ENCODE measurements at places on chromosomes 3 and 15.

DNA sequence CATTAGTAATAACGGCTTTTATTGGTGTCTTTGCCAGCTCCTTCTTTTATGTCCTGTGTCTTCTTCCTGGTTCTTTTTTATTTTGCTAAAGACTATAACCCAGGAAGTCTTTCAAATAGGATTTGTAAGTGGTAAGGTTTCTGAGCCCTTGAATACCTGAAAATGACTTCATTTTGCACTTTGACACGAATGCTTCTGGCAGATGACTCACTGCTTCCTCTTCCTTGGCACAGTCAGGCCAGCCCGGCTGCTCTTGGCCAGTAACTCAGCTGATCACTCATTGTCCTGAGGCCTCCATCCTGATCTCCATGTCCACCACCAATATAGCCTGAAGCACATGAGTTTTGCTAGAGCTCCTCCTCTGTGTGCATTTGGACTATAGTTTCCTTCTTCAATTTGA, 48.7 kb upstream of the NR2E3 start:
- peak; percentile 62 for DNase-seq

GRCh38 chr3:158713094-158713499, 19.2 kb downstream of the RARRES1 start:
- no peak for DNase-seq

DNA sequence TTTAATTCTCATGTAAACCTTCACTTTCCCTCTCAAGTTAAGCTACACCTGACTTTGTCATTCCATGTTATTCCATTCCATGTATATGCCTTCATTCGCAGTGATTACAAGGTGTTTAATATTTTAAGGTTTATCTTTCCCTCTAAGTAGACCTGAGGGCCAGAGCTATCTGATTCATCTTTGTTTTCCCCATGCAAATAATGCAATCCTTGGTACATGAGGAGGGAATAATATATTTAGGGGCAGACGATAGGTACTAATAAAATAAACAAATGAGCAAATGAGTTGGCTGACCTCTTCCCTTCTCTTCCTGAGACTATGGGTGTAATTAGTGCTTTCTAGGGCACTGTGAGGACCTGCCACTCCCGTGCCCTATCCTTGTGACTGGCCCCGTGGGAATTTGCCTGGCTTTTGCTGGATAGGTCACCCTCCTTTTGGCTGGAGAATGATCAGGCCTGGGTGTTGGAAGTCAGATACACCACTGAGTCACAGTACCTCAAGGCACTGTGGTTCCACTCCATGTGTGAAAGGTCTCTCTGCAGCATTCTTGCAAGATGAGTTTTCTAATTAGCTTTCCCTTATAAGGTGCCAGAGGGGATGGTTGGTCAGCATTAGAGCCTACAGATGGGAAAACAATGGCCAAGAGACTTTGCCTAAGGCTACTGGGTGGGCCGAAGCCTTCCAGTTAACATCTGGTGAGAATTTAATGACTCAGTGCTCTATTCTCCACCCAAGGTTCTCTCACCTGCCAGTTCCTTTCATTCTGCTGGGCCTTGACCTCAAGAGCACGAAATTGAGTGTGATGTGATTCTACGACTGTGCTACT, 183.2 kb downstream of the P3H2 start:
- peak; percentile 97 for DNase-seq

DNA sequence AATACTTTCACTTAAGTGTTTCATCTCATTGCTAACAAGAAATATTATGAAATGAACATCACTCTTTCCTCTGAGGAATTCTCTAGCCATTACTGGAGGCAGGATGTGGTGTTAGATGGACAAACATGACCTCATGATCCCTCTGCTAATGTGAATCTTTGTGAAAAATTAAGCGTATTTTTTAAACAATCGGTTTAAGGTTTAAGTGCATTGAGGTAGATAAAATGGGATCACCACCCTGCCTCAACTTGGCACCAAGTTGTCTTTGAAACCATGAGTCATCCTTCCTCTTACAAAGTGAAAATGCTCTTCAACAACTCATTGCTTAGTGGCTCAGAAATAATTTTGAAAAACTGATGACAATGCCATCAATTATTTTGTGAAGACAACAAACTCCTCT, 76.0 kb upstream of the DCBLD2 start:
- peak; percentile 63 for DNase-seq

GRCh38 chr3:24340966-24341365, 153.7 kb downstream of the THRB start:
- no peak for DNase-seq

DNA sequence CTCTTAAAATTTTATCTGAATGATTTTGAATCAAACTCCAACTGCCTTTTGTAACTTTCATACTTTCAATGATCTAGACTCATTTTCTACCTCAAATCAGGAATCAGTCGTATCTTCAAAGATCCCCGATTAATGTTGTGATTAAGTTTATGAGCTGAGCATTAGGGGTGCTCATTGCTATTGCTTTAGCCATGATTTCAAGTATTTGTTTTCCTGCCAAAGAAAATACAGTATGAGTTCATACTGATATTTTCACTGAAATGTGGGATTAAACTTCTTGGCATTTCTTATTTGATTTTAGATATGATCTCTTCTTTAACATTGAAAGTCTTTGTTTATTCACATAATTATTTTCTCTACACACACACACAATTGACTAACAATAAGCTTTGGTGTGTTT, 785.6 kb downstream of the NTRK3 start:
- DNase-seq, result no peak

DNA sequence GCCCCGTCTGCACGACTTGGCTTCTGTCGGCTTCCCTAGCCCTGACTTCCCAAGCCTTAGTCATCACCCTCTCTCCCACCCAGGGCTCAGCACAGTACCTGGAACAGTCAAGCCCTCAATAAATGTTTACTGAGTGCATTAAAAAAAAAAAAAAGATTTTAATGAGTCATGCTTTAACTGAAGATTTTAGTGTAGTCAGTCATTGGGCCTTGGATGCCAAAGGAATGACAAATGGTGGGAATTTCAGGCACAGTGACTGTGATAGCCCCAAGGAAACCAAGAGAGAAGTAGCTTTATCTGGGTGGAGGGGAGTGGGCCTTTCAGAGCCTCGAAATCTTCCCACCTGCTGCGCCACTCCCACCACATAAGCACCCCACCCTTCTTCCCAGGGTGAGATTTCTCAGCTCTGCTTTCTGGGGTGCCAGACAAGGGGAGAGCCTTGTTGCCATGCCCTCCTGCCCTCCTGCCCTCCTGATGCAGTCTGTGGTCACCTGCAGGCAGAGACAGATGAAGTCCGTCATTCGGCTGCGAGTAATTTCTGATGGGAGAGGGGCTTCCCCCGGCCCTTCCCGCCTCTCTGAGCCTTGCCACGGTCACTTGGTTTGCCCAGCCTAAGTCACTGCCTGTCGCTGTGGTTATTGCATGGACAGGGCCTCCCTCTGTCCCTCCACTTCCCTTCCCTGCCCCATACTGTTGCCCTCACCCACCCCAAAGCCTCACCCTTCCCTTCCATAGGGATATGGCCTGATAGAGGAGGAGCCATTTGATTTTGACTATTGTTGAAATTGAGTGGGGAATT, 41.8 kb downstream of the SMAD3 start:
- peak; percentile 98 for DNase-seq

DNA sequence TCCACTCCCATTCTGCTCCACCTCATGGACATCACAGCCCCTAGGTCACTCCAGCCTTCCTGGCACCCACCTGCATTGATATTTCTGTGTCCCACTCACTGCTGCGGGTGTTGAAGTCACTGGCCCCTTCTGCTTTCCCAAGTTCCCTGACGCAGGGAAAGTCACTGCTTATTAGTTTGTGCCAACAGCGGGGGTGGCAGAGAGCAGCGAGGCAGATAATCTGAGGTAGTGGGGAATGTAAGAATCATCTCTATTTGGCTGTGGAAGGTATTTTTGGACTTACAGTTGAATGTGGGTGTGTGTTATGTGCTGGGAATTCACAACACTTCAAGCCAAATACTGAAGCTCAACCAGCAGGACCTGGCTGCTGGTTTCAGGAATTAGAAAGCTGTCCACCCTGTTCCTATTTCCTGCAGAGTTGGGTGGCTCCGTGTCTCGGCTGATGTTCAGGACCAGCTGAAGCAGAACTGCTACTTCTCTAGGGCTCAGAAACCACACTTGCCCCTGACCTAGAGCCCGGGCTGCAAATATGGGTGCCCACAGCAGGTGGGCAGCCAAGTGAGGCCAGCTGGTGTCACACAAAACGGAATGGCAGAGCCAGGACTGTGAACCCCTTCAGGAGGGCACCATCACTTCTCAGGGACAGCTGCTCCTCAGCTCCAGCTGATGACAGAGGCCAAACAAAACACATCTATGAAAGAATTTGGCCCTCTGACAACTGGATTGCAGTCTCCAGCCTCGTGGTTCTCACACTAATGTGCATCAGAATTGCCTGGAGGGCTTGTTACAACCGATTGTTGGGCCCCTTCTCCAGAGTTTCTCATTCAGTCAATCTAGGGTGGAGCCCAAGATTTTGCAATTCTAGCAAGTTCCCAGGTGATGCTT, 57.7 kb downstream of the SEMA5B start:
- DNase-seq, result no peak

DNA sequence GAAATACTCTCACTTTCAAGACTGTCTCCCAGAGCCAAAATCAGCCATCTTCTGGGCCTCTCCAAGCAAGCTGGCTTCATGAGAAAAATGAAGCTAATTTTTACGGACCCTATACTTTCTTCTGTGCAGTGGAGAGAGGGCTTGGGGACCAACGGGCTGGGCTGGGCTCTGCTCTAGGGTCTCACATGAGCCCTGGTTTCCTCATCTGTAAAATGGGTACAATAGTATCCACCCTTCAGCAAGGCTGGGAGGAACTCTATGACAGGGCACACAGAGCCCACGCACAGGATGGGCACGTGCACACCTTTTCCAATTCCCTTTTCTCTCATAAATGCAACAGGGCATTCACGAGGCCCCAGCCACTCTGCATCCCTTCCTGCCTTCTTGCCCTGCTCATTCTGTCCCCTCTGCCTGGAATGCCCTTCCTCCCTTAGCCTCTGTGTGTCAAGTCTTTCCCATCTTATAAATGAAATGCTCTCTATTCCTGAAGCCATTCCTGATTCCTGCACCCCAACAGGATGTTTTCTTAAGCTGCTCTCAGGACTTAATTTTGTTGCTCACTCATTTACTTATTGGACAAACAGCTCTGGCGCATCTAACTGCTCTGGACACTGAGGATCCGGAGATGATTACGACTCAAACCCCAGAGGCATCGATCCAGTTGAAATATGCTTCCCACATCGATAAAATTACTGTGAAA, 32.9 kb upstream of the SEC13 start:
- DNase-seq, result no peak
